Endothelial cell of umbilical vein (primary cell): ENCODE measurements at places on chromosomes 1 and 21. TPM values are rescaled to one million over a fixed set of nuclear protein-coding genes. Genes with fewer than 3 reads are reported as not detected.

OPRD1 gene
- not detected in 2 replicates for total RNA-seq

COL24A1 gene
- not detected in 2 replicates for total RNA-seq

TRAF3IP3 gene
- not detected in 2 replicates for total RNA-seq

AGT gene
- total RNA-seq, result not detected in 2 replicates

NRAS gene
- 76.5 and 78.7 TPM in 2 replicates for total RNA-seq

MAP3K21 gene
- 0.74 and 0.95 TPM in 2 replicates for total RNA-seq

USH2A gene
- total RNA-seq, result not detected in 2 replicates

CFHR3 gene
- not detected in 2 replicates for total RNA-seq

C1orf141 gene
- total RNA-seq, result not detected in 2 replicates

CENPS gene
- total RNA-seq, result 16.2 and 17.0 TPM in 2 replicates

CSF3R gene
- not detected in 2 replicates for total RNA-seq

SLC1A7 gene
- not detected in 2 replicates for total RNA-seq
